ENCODE measurements at places on chromosomes 4 and X.

- no peak for DNase-seq
Observed at GRCh38 chrX:102988517-102988916, 51.4 kb downstream of the RAB40AL start.

DNA sequence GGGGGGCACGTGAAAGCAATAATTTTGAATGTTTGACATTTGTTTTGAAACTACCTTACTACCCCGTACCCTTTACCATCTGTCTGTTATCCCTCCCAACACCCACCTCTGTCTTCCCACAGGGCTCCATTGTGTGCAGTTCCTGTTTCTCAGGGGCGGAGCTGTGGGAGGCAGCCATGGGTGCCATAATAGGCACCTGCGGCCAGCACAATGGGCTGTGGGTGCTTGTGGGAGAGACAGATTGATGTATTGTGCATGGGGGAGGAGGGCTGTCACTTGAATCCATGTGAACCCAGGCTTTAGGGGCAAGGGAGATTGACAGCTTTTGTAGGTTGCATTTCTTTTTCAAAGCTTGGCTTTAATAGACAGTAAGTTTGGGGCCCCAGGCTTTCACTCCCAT lies 122.6 kb upstream of the CXorf66 start:
- no peak for DNase-seq

DNA sequence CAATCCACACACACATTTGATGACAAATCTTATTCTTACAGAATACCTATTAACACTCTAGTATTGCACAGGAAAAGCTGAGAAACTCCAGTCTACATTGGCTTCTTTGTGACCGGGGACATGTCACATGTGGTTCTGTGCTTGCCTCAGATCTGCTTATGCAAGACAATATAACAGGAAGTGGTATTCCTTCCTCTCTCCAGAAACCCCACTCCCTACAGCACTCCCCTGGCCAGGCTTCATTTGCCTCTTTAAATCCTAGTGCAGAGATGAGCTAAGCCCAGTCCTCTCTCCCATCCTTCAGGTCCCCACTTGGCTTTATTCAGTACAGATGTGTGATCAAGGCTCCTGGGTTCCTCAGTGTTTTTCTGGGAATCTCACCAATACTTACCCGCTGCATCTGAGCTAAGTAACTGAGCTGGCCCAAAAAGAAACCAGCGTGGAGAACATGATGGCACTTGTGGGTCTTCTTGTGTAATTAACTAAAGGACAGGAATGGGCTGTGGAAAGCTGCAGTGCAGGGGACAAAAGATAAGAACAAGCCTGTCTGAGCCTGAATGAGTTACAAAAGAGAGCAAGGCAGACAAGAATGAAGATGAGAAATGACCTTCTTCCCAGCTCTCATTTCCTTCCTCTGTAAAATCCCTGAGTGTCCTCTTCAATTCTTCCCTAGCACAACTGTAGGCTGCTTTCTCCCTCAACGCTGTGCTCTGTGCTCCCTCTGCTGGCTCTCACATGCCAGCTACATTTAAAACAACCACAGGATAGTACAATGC lies 105.6 kb downstream of the HNRNPD start:
- peak; percentile 75 for DNase-seq

GRCh38 chr4:2948895-2949781 lies 14.1 kb downstream of the NOP14 start:
- DNase-seq = peak; percentile 35

- DNase-seq = no peak
Observed at GRCh38 chrX:43969504-43970501, 3.4 kb downstream of the NDP start.

- no peak for DNase-seq
Observed at GRCh38 chrX:45628041-45628440, 427.4 kb upstream of the DIPK2B start.

GRCh38 chr4:116733370-116733769 lies 352.0 kb downstream of the TRAM1L1 start:
- no peak for DNase-seq

DNA sequence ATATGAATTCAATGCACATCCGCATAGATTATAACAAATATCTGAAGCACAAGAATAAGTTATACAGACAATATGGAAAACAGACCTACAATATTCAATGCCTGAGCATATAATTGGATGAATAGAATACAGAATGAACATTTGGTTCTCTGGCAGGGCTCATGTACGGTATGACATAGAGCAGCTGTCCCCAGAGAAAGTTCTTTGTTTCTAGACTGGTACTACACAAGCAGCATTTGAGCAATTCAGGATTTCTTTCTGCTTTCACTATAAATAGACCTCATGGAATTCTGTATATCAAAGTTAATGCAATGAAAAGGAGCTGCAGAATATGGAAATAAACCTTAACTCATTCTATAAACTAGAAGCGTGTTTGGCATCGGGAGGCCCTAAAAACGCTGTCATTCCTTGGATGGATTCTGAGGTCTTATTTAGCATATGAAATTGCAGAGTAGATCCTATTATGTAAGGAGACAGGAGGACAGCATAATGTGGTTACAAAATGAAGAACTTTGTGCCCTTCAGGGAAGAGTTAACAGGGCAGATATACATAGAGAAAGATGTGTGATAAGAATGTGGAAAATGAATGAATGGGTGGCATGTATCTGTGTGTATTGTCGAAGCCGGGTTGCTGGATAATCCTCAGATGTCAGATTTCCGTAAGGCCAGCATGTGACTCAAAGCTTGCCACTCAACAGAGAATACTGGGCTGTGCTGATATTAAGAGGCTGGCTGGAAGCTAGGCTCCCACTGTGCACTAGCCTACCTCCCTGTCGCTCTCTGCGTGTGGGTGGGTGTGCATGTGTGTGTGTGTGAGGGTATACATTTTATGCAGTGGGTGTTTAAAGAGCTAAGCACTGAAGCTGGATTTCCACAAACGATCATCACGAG lies 103.3 kb upstream of the SLC4A4 start:
- DNase-seq = no peak

DNA sequence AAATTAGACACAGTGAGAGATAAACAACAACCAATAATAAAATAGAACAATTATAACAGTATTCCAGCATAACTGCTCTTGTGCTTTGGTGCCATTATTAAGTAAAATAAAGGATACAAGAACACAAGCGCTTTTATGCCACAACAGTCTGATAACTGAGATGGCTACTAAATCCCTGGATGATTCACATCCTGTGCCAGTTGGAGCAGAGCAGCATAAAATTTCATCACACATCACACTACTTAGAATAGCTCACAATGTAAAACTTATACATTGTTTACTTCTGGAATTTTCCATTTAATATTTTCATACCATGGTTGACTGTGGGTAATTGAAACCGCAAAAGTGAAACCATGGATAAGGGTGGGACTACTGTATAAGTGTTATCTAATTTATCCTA lies 399.9 kb upstream of the CNKSR2 start:
- no peak for DNase-seq

- no peak for DNase-seq
Observed at GRCh38 chr4:155496294-155496626, 119.5 kb upstream of the MAP9 start.

DNA sequence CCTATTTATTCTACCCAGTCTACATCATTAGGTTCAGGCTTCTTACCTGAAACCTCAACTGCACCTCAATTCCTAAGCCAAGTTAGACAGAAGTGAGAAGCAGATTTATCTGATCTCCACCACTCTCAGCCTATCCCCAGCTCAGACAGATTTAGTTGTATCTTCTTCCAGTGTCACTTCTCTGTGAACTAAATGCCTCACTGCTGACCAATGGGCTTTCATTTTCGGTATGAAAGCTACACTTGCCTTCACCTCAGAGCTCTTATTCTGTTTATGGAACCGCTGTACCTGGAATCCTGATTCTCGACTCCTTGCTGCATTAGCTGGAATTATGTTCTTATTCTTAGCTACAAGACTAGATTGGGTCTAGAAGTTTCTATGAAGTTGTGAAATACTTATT lies 833.2 kb downstream of the CCSER1 start:
- DNase-seq = no peak

- DNase-seq = no peak
Observed at GRCh38 chrX:152656890-152657289, 19.2 kb downstream of the GABRQ start.

DNA sequence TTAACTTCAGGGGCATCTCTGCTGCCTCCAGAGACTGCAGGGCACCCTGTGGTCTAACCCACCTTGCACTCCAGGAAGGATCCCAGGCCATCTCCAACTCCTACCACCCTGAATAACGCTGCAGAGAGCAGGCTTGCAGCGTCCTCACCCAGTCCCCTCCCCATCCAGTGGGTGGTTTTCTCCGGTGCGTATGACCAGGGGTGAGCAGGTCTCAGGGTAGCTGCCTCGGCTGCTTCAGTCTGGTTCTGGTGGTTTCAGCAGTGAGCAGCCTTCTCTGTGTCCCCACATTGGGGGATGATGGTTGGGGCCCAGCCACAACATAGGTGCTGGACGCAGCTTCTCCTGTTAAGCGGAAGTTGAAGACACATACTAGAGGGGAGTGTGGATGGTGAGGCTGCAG lies 38.6 kb upstream of the SORCS2 start:
- no peak for DNase-seq

DNA sequence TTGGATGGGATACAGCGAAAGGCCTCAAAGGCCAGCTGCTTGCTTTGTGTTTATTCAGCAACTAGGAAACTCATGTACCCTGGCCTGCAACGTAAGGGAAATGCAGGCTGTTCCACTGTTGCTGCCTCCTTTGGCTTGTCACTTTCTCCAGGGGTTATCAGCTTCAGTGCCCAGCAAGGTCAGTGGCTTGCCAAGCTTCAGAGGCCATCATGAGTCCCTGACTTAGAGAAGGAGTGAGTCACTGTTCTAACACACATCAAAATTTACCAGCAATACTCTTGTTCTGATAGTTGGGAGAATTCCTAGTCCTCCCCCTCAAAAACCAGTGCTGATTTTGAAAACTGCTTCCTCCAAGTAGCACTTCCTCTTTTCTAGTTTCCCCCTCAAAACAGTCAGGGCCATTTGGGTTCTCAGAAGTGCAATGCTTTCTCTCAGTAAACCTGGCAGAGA lies 250.8 kb downstream of the ARHGAP24 start:
- DNase-seq = peak; percentile 88

GRCh38 chr4:95304898-95305297 lies 243.9 kb downstream of the UNC5C start:
- no peak for DNase-seq

- DNase-seq = no peak
Observed at GRCh38 chrX:16743604-16744325, 24.4 kb downstream of the SYAP1 start.

GRCh38 chr4:158966091-158966490 lies 136.8 kb upstream of the RAPGEF2 start:
- no peak for DNase-seq

DNA sequence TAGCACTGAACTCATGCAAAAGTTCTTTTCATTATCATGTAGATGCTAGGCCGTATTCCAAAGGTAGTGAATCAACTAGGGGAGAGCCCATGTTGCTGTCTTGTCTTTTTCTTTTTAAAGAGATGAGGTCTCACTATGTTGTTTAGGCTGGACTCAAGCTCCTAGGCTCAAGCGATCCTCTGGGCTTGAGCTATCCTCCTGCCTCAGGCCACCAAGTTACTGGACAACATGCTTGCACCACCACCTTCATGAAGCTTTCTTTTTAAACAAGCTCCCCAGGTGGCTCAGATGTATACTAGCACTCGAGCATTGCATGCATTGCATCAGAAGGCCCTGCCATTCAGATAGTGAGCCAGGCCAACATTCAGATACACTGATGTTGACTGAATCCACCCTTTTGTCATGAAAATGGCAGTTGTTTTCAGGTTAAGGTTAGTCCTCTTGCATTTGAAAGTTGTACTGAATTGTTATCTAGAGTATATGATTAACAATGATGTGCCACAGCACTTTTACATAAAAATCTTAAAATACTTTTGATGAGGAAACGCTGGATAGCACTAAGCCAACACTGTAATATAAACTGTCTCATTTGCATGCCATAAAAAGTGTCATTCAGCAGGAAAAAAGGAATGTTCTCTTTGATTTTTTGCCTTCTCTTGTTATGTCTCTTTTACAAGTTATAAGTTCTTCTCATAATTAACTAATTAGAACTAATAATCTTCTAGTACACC lies 76.7 kb downstream of the FNIP2 start:
- no peak for DNase-seq

- DNase-seq = no peak
Observed at GRCh38 chrX:111543212-111543741, 31.8 kb downstream of the SERTM2 start.

GRCh38 chr4:153651116-153651515 lies 33.0 kb upstream of the TLR2 start:
- DNase-seq = peak; percentile 25

- no peak for DNase-seq
Observed at GRCh38 chr4:9983211-9983610, 38.1 kb downstream of the SLC2A9 start.
